ENCODE measurements at places on chromosomes 1 and 21.

DNA sequence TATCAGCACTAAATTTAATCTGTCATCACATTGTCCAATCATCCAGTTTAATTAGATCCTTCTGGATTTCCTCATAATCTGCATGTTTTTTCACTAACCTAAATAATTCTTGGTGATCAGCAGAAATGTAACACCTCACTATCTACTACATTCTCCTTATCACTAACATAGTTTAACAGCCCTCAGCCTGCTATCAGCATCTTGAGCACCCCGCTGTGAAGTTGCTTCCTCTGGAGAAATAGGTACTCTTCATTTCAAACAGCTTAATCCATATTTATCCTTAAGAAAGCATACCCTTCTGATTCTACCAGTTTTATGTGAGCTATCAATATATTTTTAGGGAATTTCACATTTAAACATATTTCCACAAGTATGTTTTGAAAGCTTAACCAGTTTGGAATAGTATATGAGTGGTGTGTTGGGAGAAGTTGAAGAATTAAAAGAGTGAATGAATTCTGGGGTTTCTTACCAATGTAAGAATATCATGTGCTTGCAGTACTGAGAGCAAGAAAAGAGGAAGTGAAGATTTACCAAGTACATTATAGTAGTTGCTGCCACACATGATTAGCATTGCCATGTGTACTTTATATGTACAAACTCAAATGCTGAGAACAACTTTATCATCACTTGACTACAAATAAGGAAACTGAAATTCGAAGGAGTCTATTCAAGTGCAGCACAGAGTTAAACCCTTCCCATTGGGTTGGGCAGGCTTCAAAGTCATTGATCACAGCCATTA is 771.1 kb upstream of the ADGRL4 start:
- no peak for DNase-seq

- no peak for DNase-seq
Observed at GRCh38 chr21:14405225-14405624, 22.3 kb upstream of the HSPA13 start.

DNA sequence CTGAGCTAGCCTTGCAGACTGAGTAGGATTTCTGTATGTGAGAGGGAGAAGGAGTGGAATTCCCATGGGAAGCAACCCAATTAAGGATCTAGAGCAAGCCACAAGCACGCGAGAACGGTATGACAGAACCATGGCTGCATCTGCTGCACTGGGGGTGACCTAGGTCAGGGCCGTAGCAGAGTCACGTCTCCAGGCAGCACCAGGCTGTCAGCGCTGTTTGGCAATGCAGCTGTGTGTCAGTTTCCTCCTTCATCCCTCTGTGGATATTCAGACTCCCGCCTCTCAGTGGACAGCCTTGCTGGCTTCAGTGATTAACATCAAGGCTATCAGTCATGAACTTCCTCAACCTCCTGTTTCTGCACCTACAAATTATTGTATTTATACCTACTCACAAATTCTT is 118.1 kb upstream of the PPP2R5A start:
- DNase-seq, result no peak

GRCh38 chr1:194544012-194544411 is 1357.6 kb upstream of the B3GALT2 start:
- no peak for DNase-seq

DNA sequence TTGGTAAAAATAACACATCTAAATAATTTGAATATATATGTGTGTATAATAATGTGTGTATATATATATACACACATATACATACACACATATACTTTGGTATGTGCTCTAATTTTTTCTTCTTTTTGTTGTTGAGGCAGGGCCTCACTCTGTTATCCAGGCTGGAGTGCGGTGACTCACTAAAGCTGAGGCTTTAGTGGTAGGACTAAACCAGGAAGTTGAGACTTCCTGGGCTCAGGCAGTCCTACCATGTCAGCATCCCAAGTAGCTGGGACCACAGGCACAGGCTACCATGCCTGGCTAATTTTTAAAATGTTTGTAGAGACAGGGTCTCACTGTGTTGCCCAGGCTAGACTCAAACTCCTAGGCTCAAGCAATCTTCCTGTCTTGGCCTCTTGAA is 46.7 kb upstream of the CXADR start:
- DNase-seq, result no peak
